ENCODE measurements at places on chromosomes 1 and 21.

DNA sequence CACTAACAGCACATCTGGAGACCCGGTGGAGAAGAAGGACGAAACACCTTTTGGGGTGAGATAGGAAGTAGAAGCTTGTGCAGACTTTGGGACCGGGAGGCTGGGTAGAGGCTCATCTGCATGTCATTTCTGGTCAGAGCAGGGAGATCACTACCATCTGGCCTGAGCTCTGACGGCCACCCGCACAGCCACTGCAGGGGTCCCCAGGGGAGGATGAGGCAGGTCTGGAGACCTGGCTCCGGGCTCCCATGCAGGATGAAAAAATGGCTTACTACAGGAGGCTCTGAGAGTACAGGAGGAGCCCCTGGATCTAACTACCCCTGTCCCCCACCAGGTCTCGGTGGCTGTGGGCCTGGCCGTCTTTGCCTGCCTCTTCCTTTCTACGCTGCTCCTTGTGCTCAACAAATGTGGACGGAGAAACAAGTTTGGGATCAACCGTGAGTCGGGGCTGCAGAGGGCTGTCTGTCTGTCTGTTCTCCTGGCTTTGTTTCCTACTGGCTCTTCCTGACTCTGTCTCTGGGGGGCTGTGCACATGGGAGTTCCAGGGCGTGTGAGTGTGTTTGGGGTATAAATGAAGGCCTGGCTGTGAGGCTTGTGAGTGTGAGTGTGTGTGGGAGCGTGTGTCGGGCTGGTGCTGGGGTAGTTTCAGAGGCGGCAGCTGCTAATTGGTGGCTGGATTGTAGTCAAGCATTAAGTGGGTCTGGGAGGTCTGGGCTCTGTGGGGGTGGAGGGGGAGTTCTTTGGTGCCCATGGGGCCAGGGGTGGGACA lies 14.1 kb downstream of the NTRK1 start:
- no peak for DNase-seq

DNA sequence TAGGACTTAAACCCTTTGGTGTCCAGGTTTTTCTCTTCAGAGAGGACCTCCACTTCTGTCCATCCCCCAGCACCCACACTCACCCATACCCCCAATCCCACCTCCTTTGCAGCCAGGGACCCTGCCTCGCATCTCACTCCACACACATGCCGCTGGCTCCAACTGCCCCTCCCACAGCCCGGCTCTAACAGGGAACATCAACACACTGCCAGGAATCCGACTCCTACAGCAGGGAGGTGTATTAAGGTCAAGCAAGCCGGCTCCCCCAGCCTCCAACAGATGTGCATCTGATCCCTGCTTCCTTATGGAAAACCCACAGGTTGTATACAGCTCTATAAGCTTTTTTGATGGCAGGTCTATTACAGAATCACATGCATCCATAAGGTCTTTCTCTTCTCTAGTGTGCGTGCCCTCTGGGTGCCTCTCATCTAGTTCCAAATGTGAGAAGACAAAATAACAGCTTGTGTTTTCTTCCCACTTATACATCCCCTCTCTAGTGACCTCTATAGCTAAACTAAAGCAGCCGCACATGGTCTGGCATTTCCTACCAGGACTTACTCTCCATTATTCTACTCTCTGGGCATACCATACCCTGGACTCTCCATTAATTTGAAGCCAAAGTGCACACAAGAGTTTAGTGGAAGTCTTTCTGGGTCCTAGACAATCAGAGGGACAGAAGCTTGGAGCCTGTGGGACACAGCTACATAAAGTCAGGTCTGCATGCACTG lies 16.3 kb downstream of the PIK3C2B start:
- DNase-seq, result no peak

- no peak for DNase-seq
Measured at GRCh38 chr1:201266774-201267173, 16.5 kb upstream of the PKP1 start.

GRCh38 chr1:219432191-219432606 lies 180.7 kb downstream of the ZC3H11B start:
- DNase-seq, result no peak

GRCh38 chr1:14968251-14968851 lies 185.2 kb upstream of the TMEM51 start:
- no peak for DNase-seq

DNA sequence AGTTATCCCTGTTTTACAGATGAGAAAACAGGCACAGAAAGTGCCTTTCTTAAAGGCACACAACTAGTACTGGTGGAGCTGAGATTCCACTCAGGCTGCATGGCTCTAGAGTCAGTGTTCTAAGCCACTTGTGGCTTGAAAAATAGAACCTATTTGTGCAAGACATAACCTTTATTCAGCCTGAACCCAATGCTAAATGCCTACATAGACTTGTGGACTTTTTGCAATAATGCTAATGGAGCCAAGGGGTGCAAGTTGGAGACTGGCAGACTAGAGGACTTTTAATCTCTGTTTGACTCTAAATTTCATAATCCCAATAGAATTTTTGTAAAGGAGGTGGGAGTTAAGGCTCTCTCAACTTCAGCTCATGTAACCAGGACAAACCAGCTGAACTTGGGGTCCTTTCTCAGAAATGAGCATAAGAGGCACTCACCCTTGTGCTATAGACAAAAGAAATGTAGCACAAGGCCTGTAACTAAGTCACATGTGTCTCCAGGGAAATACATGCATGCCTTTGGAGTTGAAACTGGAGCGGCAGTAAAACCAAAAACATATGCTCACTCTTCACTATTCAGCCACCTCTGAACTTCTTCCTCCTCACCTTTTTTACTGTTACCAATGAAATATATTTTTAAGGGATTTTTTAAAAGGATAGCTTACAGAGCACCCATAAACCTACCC lies 43.0 kb upstream of the AK4 start:
- no peak for DNase-seq
